Activated CD8-positive, alpha-beta memory T cell treated with anti-CD3 and anti-CD28 coated beads, Interleukin-2, amount 50 U/mL, for 4 hours (primary cell): ENCODE measurements at places on chromosomes 5 and 9.

DNA sequence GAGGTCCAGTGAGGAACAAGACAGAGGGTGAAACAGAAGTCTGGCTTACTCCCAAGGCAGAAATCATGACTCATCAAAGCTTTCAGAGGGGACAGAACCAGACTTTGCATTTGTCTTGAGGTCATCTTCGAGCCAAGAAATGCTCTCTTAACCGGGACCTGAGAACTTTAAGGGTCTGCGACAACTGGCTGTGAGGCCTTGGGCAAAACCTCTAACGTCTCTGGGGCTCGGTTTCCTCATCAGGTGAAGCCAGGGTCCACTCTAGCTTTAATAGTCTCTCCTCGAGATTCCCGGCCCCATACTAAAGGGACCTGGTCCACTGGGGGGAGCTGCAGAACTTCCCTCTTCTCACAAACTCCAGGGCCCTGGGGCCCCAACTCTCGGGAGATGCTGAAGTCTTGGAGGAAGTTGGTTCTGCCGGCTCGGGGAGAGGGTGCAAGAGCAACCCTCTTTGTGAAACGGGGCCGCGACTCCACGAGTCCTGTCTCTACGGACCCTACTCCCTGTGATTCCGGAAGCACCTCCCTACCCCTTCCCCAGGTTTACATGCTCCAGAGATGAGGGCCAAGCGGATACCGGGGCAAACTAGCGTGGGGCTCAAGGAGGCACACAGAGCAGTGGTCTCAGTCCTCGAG is 2.6 kb downstream of the GLIS3 start:
- peak; percentile 39 for DNase-seq

GRCh38 chr9:129489838-129490582 is 130.9 kb downstream of the C9orf50 start:
- peak; percentile 67 for DNase-seq

- DNase-seq, result no peak
Observed at GRCh38 chr5:116699332-116699731, 124.7 kb upstream of the SEMA6A start.

DNA sequence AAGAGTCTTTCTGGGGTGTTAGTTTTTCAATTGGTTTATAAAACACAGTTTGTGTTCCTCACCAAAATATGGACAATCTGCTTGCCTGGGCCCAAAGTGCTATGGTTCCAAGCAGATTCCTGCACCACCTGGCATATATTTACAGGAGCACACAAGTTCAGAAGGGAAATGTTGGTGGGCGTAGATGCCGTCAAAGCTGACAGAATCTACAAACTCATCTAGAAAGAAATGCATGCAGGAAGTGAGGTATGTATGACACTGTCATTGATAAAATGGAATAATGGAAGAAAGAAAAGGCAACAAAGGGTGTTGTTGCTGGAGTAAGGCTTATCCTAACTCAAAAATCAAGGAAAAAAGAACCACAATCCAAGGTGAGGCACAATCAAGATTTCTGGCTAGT is 225.8 kb downstream of the MLLT3 start:
- DNase-seq, result no peak

GRCh38 chr5:103587185-103587748 is 24.7 kb upstream of the NUDT12 start:
- no peak for DNase-seq

- peak; percentile 65 for DNase-seq
Observed at GRCh38 chr9:89421595-89421994, 76.3 kb downstream of the SEMA4D start.

DNA sequence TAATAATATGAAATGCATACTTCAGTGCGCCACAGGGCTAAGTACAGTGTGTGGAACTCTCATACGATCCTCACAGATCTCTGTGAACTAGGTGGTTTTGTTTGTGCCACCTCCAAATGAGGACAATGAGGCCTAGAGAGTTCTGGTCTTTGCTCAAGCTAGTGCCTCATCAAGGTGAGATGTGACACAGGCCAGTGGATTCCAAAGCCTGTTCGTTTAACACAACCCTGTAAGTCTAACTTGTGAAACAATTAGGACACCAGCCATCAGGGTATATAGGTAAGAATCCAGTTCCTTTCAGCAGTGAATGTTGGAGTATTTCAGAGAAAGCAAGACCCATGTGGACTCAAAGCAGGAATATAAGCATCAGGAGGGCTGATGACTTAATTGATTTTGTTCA is 130.7 kb upstream of the GAS1 start:
- DNase-seq, result no peak

DNA sequence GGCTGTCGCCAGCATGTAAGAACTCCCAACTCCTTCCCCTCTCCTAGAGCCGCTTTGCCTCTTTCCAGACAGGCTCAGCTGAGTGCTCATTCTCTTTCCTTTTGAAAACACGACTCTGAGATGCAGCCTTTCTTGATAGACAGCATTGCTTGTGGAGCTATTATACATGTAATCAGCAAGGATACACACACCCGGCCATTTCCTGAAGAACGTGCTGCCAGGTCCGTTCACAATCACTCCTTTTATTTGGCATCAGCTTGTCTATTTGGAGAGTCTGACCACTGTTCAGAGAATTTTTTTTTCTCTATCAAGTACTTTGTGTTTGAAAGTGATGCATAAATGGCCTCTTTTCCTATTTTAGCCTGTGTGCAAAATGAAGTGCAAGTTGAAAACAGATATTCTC is 328.7 kb downstream of the MARCHF11 start:
- no peak for DNase-seq

GRCh38 chr9:75461183-75461582 is 372.9 kb downstream of the OSTF1 start:
- no peak for DNase-seq

- no peak for DNase-seq
Observed at GRCh38 chr5:170439223-170439943, 50.2 kb upstream of the KCNMB1 start.

DNA sequence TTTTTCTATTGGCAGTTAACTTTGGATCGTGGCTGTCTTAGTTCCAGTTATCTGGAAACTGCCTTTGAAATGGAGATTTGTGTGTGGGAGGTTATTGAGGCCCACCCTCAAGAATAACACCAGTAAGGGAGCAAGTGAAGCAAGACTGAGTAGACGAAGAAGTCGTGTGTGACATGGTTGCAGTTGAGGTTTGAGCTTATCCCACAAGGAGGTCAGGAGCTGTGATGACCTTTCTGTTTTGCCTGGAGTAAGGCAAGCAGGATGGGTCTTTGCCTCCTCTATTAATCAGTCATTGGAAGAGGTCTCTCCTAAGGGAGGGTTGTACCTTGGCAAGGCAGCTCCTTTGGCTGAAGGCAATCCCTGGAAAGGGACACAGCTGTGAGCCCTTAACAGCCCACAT is 49.6 kb upstream of the CTXN3 start:
- no peak for DNase-seq

- DNase-seq, result no peak
Observed at GRCh38 chr5:62192958-62193357, 113.0 kb upstream of the KIF2A start.

DNA sequence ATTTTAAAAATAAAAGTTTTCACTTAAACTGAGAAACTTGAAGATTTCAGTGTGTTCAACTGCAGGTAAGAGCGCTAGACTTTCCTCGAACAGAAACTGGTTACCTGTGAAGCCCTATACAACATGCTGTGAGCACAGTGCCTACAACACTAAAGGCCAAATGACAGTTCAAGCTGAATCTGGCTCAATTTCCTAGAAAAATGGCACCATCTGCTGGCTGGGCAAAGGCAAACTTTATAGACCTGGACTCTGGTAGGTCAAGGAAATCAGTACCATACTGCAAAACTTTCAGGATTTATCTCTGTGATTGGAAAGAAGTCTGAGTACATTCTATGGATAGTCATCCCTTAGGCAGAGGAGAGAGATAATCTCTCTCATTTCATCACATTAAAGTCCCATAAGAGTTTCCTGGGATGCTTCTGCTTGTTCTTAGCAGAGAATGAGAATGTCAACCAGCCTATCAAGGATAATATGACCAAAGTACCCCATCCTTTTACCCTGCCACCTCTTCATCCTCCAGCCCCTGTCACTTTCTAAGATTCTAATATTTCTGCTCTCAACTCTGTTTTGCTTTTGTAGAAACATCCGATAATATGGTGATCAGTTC is 31.8 kb upstream of the FOXB2 start:
- no peak for DNase-seq

DNA sequence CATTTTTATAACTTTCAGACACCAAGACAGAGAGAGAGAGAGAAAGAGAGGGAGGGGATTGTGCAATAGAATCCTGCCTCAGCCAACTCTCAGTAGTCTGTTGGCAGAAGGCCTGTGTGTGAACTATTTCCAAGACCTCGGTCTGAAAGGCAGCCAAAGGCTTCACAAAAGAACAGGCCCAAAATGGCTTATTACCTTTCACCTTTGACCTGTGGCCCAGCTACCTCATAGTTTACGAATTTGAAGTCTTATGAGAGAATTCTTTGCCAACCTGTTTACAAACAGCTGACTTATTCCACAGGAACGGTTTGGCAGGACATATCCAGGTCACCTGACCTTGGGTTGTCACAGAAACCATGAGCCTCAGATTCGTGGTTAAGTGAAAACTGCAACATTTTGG is 48.6 kb downstream of the NR2F1-AS1 start:
- DNase-seq, result no peak

DNA sequence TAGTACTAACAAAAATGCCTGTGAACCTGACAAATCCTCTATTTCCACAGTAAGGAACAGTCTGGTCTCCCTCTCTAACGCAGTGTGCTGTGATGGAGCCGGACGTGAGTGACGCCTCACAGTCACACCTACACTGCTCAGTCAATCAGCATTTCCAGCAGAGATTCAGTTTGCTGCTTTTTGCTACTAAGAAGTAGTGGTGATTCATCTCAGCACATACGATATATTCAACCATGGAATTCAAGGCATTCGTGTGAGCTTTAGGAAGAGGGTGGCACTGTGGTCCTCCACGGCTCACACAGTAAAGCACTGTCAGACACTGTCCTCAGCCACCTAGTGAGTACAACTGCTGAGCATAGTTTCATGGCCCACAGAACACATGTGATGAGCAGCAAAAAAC is 70.9 kb downstream of the SETX start:
- no peak for DNase-seq

GRCh38 chr9:35679091-35679490 is 5.4 kb downstream of the CA9 start:
- DNase-seq, result no peak

DNA sequence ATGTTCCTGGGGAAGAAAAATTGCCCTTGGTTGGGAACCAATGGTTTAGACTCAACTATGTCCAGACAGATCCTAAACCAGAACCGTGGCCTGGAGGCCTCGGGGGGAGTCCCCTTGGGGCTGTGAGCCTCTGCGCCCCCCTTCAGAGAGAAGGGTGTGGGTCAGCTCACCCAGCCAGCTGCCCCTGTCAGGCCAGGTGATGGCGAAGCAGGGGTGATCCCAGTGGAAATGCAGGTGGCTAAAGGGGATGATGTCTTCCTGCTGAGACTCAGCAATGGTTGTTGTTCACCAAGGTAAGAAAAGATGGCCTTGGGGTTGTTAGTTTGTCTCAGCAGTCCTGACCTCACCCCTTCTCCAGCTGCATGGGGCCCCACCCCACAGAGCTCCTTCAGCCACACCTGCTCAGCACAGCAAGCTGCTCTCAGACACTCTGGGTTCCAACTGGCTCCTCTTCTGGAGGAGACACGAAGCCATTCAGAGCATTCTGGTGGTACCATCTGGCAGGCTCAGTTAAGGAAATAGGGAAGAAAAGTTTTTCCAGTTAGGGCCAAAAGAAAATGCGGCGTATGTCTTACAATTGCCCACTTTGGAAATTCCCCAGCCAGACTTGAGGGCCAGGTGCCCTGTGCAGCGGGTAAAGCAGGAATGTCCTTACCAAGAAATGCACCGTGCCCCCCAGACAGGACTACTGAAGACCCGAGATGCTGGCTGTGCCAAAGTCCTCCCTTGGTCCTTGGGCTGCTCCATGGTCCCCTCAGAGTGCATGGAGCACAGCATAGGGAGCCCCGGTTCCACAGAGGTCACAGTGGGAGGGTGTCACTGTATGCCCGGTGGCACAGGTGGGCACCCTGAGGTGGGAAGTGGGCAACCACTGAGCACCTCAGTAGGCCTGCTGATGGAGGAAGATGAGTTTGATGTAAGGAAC is 90.2 kb downstream of the NSUN2 start:
- no peak for DNase-seq

DNA sequence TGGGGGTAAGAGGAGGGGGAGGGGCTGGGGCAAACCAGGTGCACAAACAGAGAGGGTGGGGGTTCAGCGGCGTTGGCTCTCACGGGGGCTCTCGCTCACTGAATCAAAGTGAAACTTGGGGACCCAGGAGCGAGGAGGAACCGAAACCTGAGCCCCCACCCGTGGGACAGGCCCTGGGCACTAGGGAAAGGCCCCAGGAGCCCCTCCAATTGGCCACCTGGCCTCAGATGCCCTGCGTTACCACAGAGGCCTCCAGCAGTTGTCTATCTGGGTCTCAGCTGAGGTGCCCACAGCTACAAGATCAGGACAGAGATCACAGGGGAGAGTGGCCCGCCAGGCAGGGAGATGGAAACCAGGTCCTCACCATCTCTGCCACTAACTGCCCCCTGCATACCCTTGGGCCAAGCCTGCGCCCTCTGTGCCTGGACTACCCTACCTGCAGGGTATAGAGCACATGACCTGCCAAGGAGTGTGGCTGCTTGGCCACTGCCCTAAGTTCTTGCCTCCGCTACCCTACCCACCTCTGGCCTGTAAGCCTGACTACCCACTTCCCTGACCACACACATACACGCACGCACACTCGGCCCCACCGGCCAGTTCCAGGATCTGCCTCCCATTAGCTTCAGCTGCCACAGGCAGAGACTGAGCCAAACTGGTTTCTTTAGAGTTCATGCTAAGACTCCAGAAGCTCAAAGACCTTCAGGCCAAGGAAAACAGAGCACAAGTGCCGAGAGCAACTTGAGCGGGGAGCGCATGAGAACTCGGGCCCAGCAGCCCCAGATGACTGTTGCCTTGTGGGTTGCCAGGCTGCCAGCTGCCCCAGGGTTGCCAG is 39.9 kb downstream of the PAX5 start:
- no peak for DNase-seq

DNA sequence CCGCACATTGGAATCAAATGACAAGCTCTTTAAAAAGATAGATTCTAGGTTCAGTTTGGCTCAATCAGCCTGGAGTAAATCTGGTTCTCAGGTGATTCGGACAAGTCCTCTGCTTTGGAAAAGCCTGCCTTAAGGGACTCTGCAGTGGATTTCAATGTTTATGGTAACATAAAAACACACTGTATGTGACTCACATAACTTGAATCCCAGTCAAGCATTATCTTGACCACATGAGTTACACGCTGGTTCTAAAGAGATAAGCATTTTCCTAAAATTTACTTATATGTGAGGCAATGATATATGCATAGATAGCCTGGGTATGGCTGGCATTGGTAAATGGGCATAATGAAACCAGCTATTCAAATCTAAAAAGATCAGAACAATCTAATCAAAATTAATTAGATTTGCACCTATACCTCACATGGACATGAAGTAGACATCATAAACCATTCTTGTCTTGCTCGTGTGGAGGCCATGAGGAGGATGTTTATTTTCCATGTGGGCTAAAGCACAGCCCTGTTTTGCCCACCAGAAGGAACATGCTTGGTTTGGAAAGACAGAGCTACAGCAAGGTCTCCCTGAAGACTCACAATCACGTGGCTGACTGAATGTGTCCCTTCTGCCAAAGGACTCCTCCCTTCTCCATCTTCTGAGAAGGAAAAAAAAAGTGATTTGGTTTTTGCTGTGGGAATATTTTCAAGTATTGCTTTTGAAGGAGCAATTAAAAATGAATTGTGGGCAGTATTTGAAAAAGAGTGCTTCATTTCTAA is 351.7 kb downstream of the DIRAS2 start:
- no peak for DNase-seq

- no peak for DNase-seq
Observed at GRCh38 chr9:71637375-71637774, 130.9 kb downstream of the CEMIP2 start.
